ENCODE measurements at places on chromosomes 12 and 14. TPM values are rescaled to one million over a fixed set of nuclear protein-coding genes. Genes with fewer than 3 reads are reported as not detected.

LAG3 gene
- total RNA-seq = not detected

FGF23 gene
- total RNA-seq = not detected

KLHL33 gene
- total RNA-seq = not detected

FUT8 gene
- 33.7 TPM for total RNA-seq

BCDIN3D gene
- 4.2 TPM for total RNA-seq

ARF6 gene
- total RNA-seq = 61.6 TPM

AKAP3 gene
- total RNA-seq = 5.2 TPM

METTL17 gene
- 43.2 TPM for total RNA-seq

SMAGP gene
- total RNA-seq = 6.6 TPM

DIP2B gene
- 17.1 TPM for total RNA-seq

RHEBL1 gene
- 0.78 TPM for total RNA-seq

C3AR1 gene
- total RNA-seq = 1.9 TPM

CCDC38 gene
- not detected for total RNA-seq

BEST3 gene
- not detected for total RNA-seq

FLVCR2 gene
- 0.39 TPM for total RNA-seq

RAD9B gene
- total RNA-seq = 0.32 TPM

TGFB3 gene
- 11.3 TPM for total RNA-seq

USP44 gene
- total RNA-seq = 1.8 TPM

ACVRL1 gene
- total RNA-seq = 39.7 TPM

NDUFA9 gene
- 29.4 TPM for total RNA-seq

MRPL42 gene
- total RNA-seq = 63.1 TPM

SLC6A15 gene
- 12.5 TPM for total RNA-seq

All from epithelial cell of alveolus of lung (primary cell).